ENCODE measurements at places on chromosomes 4 and X.
A peak's percentile ranks its signal among the peaks of the same experiment; 100 is the strongest.

GRCh38 chr4:74444891-74445642 lies at the start of gene AREG:
Gene AREG (plus strand): TSS chr4:74445136. CDS start chr4:74445346, 210 bp downstream.
- no peaks in the 10 kb centered on the region for H3K36me3 ChIP-seq
- H3K4me3 ChIP-seq: peak within 1 kb of the TSS; percentile 50
- H3K4me1 ChIP-seq: peaks cover 28% of the 10 kb centered on the region
- H3K27ac ChIP-seq: no peak within 1 kb of the TSS
- H3K27me3 ChIP-seq: no peaks in the 10 kb centered on the region
- DNase-seq: peak; percentile 63

GRCh38 chr4:82388405-82388804 lies 14.6 kb upstream of the HNRNPD start:
- no peaks in the 10 kb centered on the region for H3K4me1 ChIP-seq
- no peaks in the 10 kb centered on the region for H3K27me3 ChIP-seq
- no peak overlapping the region for H3K4me3 ChIP-seq
- H3K36me3 ChIP-seq: no peaks in the 10 kb centered on the region

- no peak overlapping the region for H3K4me3 ChIP-seq
- H3K27ac ChIP-seq: no peak overlapping the region
- no peaks in the 10 kb centered on the region for H3K36me3 ChIP-seq
- DNase-seq: no peak
- no peaks in the 10 kb centered on the region for H3K27me3 ChIP-seq
Observed at GRCh38 chr4:187380181-187380581, 615.4 kb upstream of the ZFP42 start.

- no peak for DNase-seq
- no peak overlapping the region for H3K4me3 ChIP-seq
Observed at GRCh38 chr4:89482926-89483595, 175.5 kb upstream of the GPRIN3 start.

DNA sequence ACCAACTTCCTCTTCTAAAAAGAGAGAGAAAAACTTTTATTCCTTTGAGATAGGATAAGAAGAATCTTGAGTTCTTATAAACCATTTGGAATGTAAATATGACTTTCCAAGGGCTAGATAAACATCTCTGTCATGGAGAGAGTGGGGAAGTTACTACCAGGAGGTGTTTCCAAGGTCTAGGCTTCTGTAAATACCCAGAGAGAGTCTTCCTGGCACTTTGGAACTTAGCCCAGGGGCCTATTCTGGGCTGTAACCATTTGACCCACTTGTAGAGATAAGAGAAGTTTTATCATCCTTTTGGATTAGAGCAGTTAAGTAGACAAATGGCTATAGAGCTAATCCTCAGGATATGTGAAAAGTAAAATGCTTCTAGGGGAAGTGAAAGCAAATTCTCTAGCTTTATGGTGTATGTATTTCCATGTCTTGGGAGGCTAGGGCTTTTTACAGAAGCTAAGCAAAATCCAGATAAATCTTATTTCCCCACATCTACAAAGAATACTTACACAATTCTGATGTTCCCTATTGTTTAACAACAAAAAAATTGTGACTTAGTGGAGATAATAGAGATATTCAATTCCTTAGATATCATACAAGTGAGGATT lies 51.1 kb downstream of the MCUB start:
- H3K4me1 ChIP-seq: no peaks in the 10 kb centered on the region
- no peak overlapping the region for H3K27ac ChIP-seq
- H3K36me3 ChIP-seq: no peaks in the 10 kb centered on the region
- H3K27me3 ChIP-seq: no peaks in the 10 kb centered on the region
- no peak for DNase-seq
- H3K4me3 ChIP-seq: no peak overlapping the region

Data from SJSA1 (cell line).